SK-N-SH treated with all-trans-retinoic acid at 6 μM for 48 hours (cell line): ENCODE measurements at places on chromosomes 3 and 15.

DNA sequence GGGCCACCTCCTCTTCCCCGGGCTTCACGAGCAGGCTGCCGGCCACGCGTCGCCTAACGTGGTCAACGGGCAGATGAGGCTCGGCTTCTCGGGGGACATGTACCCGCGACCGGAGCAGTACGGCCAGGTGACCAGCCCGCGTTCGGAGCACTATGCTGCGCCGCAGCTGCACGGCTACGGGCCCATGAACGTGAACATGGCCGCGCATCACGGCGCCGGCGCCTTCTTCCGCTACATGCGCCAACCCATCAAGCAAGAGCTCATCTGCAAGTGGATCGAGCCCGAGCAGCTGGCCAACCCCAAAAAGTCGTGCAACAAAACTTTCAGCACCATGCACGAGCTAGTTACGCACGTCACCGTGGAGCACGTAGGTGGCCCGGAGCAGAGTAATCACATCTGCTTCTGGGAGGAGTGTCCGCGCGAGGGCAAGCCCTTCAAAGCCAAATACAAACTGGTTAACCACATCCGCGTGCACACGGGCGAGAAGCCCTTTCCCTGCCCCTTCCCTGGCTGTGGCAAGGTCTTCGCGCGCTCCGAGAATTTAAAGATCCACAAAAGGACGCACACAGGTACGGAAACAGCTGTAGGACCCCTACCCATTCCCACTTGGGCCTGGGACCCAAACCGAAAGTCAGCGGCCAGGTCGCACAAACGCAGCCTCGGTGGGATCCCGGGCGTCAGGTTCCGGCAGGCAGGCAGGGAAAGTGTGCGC, 1.5 kb downstream of the ZIC1 start:
- ATAC-seq: no peak

- no peak for ATAC-seq
These were observed 110.2 kb upstream of the PRTG start for GRCh38 chr15:55853134-55853533.

DNA sequence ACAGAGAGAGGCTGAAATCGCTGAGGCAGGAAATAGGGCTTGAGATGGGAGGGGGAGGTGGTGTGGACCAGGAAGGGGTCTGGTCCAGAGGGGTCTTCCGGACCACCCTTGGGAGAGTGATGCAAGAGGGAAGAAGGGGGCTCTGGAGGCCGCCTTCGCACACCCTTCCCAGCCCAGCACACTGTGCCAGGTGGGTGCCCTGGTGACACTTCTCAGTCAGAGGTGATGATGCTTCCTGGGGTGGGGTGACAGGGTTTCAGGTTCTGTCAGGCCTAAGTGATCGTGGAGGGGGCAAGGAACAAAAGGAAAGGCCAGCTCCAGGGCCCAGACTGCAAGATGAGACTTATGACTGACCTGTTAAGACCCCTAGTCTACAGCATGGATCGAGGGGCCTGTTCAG, 12.7 kb downstream of the SEMA3G start:
- no peak for ATAC-seq

DNA sequence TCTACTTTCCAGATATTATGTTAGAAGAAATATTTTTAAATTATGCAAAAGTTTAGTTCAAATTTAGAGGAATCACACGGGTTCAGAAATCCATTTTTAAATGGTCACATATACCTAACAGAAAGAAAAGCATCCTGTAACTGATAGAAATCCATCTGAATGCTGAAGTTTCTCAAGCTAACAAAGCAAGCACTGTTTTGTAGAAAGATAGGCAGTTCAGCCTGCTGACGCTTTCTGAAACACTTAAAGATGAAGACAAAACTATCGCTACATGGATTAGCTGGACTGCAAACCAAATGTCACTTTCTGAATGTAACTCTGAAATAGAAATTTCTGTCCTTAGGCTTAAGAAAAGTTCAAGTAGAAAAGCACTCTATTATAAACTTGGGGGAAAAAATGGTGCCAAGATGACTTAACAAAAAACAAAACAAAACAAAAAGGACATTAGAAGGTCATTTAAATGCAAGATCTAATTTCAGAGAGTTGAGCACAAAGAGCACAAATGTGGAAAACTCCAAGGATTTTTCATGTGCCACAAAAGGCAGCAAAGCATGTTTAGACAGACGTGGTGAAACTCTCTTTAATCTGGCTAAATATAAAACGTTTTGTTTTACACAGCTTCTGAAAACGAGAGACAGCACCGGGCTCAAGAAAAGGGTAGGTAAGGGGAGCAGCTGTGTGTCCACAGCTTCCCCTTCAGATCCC, 1.2 kb downstream of the PLOD2 start:
- no peak for ATAC-seq

- no peak for ATAC-seq
These were observed 304.0 kb upstream of the CBLB start for GRCh38 chr3:106172780-106173179.

- no peak for ATAC-seq
These were observed 1.8 kb upstream of the CEP97 start for GRCh38 chr3:101722394-101723173.

DNA sequence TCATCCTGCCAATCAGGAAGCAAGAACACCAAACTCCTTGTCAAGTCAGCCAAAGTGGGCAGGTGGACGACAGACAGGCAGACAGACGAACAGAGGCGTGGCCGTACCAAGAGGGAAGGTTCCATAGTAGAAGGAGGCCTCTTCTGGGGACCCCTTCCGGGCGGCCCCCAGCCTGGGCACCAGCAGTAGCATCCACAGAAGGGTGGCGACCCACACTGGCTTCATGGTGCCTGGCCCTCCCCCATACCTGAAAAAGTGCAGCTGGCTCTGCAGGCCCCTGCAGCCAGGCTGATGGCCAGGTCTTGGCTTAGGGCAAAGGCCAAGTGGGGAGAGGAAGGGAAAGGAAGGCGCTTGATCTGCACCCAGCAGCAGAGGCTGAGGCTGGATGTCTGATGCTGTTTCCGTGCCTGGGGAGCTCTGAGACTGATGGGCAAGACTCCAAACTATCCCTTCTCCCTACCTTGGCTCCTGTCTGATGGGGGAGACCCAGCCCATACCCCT, 607 bp downstream of the LCTL start:
- ATAC-seq: no peak

DNA sequence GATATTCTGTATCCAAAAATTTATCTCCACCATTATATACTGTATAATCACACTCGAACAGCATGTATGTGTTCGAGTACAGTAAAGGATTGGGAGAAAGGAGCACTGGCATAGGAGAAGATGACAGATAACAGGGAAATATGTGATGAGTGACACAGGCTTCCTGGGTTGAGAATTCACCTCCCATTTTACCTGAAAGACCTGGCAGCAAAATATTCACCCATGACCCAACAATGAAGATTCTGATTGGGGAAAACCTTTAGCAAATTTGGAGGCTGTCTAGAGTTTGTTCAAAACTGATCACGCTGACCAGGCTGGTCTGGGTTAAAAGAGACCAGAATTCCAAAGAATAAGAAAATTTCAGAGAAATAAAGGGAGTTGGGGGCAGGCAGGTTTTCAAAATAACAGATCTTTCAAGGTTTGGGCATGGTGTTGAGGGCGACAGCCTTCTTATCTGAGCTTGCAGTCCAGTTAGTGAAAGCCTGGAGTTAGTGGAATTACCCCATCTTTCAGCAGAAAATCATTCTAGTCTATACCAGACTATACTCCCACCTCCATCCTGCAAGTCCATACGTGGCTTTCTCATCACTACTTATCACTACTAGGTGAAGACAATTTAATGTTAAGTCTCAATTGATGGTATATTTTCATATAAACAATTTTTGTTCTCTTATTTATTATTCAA, 42.8 kb upstream of the RSL24D1 start:
- ATAC-seq: no peak

GRCh38 chr15:43777267-43777914, 625 bp upstream of the ELL3 start:
- ATAC-seq: peak; percentile 83

GRCh38 chr15:101637919-101638318, 14.3 kb downstream of the TM2D3 start:
- ATAC-seq: no peak

DNA sequence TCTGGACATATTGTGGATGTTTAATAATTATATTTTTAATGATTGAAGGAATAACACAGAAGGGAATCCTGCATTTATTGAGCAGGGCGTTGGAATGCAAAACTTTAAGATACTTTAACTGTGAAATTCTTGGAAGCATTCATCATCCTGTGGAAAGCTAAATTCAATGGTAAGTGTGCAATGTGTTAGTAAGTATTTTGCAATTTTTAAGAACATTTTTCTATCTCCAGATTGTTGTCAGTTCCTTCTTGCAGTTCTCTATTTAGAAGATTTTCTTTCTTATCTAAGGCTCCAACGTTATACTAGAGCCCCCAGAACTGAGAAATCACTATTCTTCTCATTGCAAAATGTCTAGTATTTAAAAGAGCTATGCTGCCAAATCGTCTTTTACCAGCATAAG, 132.2 kb upstream of the TSC22D2 start:
- no peak for ATAC-seq

GRCh38 chr3:152235709-152236298, 32.9 kb upstream of the MBNL1 start:
- ATAC-seq: peak; percentile 78

DNA sequence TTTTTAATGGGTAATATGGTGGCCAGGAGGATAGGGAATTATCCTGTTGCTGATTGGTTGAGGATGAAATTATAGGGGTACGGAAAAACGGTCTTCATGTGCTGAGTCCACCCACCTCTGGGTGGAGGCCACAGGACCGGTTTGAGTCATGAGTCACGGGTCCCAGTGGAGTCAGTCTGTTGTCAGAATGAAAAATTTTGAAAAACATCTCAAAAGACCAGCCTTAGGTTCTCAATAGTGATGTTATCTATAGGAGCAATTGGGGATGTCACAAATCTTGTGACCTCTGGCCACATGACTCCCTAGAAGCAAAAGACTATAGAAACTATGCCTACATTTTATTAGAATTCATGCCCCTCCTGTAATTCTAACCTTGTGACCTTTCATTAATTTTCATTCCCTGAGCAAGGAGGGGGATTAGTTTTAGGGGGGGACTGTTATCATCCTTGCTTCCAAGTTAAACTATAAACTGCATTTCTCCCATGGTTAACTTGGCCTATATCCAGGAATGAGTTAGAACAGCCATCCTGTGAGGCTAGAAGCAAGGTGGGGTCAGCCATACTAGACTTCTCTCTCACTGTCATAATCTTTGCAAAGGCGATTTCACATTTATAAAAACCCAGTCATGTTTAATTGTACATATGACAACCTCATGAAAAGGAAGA, 101.2 kb downstream of the TCF12 start:
- no peak for ATAC-seq

DNA sequence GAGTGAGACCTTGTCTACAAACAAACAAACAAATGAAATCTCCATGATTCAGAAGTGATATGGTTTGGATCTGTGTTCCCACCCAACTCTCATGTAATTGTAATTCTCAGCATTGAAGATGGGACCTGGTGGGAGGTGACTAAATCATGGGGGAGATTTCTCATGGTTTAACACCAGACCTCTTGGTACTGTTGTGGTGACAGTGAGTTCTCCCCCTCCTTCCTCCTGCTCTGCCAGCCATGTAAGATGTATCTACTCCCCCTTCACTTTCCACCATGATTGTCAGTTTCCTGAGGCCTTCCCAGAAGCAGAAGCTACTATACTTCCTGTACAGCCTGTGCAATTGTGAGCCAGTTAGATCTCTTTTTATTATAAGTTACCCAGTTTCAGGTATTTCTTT, 438.4 kb upstream of the THBS1 start:
- no peak for ATAC-seq

GRCh38 chr3:194194757-194195085, 58.8 kb downstream of the HES1 start:
- ATAC-seq: no peak

DNA sequence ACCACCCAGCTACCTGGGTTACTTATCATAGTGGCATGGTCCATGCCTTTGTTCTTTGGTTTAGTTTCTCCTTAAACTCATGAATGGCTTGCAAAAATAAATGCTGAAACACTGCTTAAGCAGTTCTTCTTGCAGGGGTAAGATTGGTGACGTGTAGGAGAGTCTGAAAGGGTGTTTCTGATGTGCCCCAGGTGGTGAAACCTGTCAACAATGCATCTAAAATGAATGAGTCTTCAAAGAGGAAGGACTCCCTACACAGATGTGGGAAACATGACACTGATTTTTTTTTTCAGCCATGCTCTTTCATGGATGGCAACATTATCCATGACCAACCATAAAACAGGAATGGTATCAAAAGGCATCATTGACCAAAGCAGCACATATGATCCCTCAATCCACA, 72.0 kb downstream of the KCNH8 start:
- no peak for ATAC-seq

DNA sequence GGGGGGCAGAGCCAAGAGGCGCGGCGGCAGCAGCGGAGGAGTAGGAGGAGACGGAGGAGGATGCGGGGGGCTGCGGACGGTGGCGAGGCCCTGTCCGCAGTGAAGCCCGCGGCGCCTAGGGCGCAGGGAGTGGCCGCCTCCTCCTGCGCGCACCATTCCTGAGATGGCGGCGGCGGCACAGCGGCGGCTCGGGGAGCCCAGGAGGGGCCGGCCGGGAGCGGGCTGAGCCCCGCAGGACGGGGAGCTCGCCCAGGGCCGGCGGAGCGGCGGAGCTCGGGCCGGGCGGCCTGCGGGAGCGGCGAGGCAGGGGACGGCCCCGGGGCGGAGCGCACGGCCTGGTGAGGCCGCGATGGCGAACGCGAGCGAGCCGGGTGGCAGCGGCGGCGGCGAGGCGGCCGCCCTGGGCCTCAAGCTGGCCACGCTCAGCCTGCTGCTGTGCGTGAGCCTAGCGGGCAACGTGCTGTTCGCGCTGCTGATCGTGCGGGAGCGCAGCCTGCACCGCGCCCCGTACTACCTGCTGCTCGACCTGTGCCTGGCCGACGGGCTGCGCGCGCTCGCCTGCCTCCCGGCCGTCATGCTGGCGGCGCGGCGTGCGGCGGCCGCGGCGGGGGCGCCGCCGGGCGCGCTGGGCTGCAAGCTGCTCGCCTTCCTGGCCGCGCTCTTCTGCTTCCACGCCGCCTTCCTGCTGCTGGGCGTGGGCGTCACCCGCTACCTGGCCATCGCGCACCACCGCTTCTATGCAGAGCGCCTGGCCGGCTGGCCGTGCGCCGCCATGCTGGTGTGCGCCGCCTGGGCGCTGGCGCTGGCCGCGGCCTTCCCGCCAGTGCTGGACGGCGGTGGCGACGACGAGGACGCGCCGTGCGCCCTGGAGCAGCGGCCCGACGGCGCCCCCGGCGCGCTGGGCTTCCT, at the start of gene GPR27:
GPR27 (plus strand) TSS at position 155 of the 909 bp plus-strand sequence; CDS start at position 350, 195 bp downstream.
- ATAC-seq: peak; percentile 75

DNA sequence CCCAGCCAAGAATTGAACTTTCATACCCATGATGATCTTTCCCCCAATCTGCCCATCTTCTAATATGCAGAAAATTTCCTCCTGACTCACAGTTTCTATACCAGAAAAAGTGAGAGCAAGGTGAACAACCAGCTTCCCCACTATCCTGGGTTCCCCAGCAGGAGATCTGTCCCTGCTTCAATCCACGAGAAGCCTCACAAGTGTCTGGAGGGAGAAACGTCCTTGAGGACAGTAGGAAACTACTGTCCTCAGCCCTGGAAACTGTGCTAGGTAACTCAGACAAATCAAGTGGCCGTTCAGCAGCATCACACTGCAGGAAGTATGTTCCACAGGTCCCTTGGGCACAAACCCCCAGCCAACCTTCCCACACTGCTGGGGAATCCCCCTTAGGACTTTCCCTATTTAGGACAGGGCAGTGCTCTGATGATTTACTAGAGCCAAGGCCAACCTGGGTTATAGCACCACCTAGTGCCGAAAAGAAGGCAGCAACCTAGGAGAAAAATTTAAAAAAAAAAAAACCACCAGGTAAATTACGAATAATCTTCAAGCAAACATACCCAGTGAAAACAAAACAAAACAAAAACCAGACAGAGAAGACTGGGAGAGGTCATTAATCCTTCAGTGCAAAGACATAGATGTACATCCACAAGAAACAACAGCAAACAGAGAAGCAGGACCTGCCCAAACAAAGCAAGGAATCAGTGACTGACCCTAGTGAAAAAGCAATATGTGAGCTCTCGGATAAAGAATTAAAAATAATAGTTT, 36.0 kb downstream of the MORC1 start:
- ATAC-seq: peak; percentile 87
